ENCODE measurements at places on chromosomes 5 and 9.

GRCh38 chr9:130036099-130036498 is 6.9 kb downstream of the FNBP1 start:
- no peak for DNase-seq

- DNase-seq = no peak
Measured at GRCh38 chr5:83552275-83552674, 80.7 kb downstream of the VCAN start.

GRCh38 chr5:17185773-17186172 is 31.7 kb upstream of the BASP1 start:
- no peak for DNase-seq

- DNase-seq = no peak
Measured at GRCh38 chr9:136110082-136111061, 8.3 kb downstream of the TMEM250 start.

- no peak for DNase-seq
Measured at GRCh38 chr9:121997791-121998190, 95.3 kb downstream of the TTLL11 start.
